Activated CD4-positive, alpha-beta T cell treated with anti-CD3 and anti-CD28 coated beads, Interleukin-2, amount 50 U/mL, for 4 hours (primary cell): ENCODE measurements at places on chromosomes 5 and 9.

GRCh38 chr9:128454991-128455390, 815 bp upstream of the ODF2 start:
- DNase-seq, result no peak

GRCh38 chr5:113085084-113085414, 108.5 kb downstream of the DCP2 start:
- no peak for DNase-seq

DNA sequence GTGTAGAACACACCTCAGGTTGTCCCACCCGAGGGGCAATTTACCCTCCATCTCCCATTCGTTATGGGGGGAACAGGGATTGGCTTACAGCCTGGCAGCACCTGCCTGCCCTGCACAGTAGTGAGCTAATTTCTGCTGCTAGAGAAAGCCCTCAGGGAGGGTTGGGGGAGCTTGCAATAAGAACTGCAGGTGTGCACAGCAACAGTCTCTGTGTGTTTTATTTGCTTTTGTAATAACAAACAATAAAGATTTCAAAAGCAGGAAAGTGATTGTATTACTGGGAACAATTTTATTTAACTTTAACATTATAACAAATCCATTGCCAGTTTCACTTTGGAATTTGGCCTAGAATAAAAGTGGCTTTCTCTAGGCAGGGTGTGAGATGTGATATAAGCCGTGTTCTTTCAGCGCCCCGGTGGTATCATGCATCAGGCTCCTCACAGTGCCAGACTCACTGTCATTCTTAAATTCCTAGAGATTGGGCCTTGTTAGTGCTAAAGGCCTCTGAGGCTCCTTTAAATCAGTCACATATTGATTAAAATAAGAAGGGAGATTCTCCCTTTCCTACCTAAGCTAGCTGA, 81.1 kb downstream of the RMI1 start:
- no peak for DNase-seq

DNA sequence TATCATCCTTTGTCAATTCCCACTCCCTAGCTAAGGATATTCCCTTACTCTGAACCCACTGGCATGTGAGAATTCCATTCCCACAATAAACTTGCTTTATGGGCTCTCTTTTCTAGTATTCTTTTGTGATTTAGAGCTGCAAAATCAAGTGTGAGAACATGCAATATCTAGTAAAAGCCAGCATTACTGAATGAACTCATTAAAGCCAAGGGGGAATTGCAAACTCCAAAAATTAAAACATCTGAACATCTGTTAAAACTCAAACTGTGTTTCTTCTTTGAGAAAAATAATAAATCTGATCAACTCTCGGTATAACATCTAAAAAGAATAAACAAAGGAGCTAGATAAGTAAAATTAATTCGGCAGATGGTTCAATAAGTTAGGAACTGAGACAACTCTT, 53.1 kb upstream of the MPDZ start:
- DNase-seq, result no peak

- DNase-seq, result no peak
Measured at GRCh38 chr5:149543361-149544027, 7.7 kb downstream of the CSNK1A1 start.

- no peak for DNase-seq
Measured at GRCh38 chr9:123996731-123997421, 14.7 kb upstream of the LHX2 start.

GRCh38 chr5:30604648-30605262, 588.7 kb upstream of the CDH6 start:
- no peak for DNase-seq

- no peak for DNase-seq
Measured at GRCh38 chr5:142826741-142827492, 56.7 kb downstream of the ARHGAP26 start.

GRCh38 chr5:14821100-14821845, 50.3 kb downstream of the ANKH start:
- no peak for DNase-seq

- DNase-seq, result no peak
Measured at GRCh38 chr5:171323007-171323406, 14.0 kb downstream of the TLX3 start.

GRCh38 chr9:37517923-37518322, 32.2 kb downstream of the POLR1E start:
- no peak for DNase-seq

GRCh38 chr5:128225245-128226030, 141.9 kb downstream of the SLC12A2 start:
- no peak for DNase-seq

DNA sequence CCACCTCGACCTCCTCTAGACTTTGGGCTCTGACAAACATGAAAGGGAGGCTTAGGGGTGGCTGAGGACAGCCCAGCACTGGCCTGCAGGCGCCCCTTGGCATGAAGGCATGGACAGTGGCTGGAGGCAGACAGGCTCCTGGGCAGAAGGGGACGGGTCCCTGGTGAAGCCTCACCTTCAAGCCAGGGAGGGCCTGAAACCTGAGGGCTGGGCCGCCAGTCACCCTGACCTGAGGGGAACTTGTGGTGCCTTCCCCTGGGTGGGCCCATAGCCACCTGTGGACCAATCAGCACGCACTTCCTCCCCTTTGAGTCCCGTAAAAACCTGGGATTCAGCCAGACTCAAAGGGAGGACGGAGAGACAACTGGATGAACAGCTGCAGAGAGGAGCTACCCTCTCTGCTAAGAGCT, 90.4 kb upstream of the PUM3 start:
- DNase-seq, result no peak
